Fibroblast of skin of right quadriceps (primary cell): ENCODE measurements at places on chromosomes 5 and 9.

DNA sequence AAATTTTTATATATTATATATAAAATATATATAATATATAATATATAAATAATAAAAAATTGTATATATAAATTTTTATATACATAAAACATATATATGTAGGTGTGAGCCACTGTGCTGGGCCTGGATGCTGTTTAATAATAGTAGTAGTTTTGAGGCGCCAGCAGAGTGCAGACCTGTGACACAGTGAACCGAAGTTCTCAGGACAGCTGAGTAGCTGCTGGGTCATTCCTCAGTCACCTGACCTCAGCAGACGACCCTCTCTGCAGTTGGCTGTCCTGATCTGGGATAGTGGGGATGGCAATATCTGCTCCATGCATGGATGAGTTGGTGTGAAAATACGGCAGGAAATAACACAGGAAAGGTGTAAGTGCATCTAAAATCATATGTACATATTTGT is 3.3 kb upstream of the SNX18 start:
- DNase-seq: no peak

- no peak for DNase-seq
These were observed 79.5 kb upstream of the ERCC6L2 start for GRCh38 chr9:95796029-95796428.

DNA sequence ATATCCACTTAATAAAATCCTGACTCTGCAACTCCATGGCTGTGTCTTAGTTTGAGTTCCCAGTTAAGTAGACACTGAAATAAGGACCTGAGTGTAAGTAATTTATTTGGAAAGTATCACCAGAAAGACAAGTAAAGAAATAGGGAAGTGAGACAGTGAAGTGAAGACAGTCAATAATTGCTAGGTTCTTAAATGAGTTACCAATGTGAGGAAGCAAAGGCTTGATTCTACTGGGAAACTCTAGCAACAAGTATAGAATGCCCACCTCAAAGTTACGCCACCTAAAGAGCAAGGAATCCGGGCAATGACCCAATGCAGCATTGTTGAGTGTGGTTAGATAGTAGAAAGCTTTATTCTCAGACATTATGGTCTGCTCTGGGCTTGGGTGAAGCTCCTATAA is 383.9 kb downstream of the TLR4 start:
- DNase-seq: no peak

DNA sequence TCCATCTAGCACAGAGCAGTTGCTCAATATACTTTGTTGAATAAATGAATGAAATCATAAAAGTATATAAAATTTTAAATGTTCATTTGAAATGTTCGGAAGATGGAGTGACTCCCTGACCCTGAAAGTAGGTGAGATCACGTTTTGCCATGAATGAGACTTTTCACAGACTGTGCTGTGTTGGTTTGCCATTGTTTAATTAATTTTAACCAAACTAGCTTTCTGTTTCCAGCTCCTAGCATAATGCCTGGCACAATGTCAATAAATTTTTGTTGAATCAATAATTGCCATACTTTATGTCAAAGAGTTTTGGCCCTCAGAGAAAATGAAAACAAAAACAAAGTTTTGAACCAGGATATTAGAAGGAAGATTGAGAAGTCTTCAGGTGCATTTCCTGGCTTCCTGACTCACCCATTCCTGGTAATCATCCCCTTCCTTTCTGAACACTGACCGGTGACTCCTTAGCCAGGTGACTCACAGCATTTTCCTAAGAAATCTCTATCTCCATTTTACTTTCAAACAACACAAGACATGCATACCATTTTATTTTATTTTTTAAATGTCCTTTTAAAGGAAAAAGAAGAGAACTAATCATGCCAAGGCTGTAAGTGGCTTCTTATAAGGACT is 15.1 kb downstream of the SLC28A3 start:
- peak; percentile 14 for DNase-seq

DNA sequence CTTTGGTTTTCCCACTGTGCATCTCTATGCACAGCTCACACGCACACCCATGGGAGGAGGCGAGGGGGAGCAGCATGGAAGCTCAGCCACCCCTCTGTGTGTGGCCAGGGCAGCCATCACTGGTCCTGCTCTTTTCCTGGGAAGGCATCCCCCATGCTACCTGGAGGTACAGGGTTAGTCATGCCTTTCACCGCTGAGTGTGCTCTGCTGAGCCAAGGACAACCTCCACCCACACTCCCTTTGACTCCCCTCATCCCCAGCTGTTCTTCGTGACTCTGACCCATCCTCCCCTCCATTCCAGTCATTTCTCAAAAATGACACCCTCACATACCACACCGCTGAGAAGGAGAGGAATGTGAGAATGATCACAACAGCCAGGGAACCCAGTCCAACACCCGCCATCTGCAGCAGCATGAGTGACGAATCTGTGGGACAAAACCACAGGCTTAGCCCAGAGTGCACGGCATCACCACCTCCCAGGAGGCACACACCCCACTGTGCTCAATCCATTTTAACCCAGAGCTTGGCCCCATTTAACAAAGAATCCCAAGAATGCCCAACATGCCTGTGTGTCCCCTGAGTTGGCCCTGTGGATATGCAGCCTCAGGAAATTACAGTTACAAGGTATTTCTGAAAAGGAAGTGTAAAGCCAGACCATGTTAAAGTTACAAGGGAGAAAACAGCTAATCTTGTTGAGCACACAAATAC is 133.4 kb downstream of the SUSD1 start:
- peak; percentile 100 for DNase-seq

GRCh38 chr9:95434116-95435073 is 82.4 kb downstream of the PTCH1 start:
- no peak for DNase-seq

DNA sequence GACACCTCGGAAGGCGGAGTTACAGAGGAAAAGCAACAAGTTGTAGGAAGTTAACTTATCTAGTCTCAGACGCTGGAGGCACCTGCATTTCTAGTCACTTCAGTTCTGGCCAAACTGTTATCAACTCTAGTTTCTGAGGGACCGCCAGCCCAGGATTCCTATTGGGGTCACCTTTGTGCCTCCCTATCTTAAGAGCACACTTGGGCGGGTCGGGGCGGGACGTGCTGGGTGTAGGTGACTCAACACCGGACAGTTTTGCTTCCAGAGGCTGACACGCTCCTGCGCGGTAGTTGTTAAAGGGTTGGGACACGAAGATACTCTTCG is 679 bp upstream of the KDM4C start:
- DNase-seq: peak; percentile 60

- peak; percentile 89 for DNase-seq
These were observed 129.6 kb downstream of the KCNIP1 start for GRCh38 chr5:170633235-170634081.

DNA sequence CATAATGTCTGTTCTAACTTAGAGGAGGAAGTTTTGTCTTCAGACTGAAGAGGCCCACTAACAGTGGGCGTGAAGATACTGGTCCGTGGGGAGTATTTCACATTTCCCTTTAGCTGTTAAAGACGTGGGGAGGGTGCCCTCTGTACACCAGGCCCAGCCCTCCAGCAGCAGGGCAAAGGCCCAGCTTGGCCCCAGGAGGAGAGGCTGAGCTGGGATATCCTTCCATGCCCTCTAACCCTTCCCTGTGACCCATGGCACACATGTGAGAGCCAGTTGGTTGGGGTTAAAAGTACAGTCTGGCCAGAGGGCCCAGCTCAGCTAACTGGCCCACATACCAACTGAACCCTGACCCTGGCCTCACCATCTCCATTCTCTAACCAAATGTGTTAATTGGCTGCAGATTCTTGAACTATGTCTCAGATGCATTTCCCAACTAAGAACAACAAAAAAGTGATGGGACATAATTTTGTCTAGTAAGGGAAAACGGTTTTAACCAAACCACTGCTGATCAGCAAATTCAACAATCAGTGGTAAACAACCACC is 74.4 kb downstream of the LHFPL2 start:
- no peak for DNase-seq
